ENCODE measurements at places on chromosomes 12 and 14.

DNA sequence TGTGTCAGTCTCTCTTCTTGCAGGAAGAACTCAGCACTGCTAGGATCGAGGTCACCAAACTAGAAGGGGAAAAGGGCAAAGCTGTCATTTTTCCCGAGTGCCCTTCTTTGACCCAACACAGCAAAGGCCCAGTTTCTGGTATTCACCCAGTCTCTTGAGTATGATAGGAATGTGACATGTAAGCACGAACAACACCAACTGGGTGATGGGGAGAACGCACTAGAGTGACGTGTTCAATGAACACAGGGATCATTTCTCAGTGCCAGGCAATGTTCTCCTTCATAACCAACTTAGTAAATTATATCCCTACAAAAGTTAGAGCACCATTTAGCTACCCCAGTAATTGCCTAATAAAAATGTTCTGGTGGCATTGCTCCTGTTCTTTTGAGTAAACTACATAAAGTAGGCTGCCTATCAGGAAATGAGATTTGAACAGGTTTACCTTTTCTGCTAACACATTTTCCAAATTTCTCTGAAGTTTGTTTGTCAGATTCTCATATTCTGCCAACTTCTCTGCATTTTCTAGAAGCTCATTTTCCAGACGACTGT is 64.5 kb downstream of the NIN start:
- no peak for DNase-seq

DNA sequence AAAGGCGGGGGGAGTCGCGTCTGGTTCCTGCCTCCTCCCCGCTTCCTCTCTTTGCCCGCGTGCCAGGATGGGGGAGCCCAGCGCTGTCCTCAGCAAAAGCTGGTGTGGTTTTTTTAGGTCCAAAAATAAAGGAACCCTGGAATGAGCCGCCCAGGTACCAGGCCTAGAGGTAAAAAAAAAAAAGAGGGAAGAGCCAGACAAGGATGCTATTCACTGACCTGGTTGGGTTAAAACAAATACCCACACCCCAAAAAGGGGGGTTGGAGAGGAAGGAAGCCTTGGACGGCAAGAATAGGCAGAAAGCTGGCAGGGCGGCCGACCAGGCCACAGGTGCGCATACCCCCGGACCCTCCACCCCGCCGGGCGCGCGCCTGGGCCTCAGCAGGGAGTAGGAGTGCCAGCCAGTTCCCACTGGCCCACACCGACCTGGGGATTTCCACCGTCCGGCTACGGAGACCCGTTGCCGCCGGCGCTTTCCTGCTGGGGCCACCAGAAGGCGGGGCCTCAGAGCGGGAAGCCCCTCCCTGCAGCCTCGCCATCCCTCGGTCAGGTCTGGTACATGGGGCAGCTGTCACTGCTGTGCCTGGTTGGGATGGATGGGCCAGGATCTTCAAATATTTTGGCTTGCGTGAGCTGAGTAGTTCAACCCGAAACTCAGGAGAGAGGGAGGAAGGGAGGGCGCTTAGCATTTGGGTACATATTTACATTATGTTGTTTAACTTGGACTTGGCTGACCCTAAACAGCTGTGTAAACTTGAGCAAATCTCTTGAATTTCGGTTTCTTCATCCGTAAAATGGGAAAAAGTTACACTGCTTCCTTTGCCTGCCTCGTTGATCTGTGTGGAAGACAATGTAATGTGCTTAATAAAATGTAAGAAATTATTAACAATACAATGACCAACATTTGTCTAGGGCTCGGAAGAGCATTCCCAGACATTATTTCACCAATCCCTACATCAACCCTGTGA is 5.4 kb upstream of the IRF2BPL start:
- peak; percentile 77 for DNase-seq

- DNase-seq = no peak
Observed at GRCh38 chr12:124829008-124829707, 34.5 kb downstream of the SCARB1 start.

DNA sequence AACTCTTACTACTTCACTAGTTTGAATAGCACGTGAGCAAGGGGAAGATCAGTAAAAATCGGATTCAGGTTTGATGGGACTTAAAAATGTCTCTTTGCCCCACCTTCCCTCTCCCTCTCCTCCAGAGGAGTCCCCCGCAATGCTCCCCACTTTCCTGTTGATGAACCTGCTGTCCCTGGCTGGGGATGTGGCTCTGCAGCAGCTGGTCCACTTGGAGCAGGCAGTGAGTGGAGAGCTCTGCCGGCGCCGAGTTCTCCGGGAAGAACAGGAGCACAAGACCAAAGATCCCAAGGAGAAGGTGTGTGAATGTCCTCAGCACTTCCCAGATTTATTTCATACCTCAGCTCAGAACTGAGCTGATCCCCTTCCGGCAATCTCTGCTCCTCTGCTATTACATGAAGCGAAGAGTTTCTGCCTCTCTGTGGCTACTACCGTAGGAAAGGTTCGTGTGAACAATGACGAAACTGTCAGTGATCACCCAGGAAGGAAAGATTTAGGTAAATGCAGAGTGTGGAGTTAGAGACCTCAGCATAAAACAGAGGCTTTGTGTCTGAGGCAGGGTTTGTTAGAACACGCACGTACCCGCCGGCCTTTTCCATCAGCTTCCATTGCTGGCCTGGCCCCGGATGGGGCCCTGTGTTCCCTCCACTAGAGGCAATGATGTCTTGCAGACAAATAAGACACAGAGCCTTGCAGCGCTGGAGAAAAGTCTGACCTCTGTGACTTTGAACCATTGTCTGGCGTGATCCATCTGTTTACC is 7.4 kb upstream of the GAPDH start:
- DNase-seq = no peak

- DNase-seq = no peak
Observed at GRCh38 chr12:39372929-39373328, 70.0 kb downstream of the KIF21A start.

DNA sequence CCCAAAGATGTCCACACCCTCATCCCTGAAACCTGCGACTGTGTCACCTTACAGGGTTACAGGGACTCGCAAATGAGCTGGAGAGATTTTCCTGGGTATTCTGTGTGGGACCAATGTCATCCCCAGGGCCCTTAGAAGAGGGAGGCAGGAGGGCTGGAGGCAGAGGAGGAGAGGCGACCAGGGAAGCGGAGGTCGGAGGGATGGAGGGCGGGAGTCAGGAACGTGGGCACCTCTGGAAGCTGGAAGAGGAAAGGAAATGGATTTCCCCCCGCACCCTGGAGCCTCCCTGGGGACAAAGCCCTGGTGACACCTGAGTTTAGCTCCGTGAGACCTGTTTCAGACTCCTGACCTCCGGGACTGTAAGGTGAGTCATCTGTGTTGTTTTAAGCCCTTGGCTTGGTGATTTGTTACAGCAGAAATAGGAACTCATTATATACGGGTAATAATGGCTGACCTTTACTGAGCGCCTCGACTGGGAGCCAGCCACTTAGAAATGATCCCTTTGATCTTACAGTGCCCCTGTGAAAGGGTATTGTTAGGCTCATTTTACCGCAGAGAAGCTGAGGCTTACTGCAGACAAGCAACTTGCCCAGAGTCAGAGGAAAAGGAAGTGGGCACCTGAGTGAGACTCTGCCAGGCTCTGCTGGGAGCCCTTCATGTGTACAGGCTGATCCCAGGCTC is 29.3 kb upstream of the FZD10 start:
- DNase-seq = no peak

- no peak for DNase-seq
Observed at GRCh38 chr12:81956468-81956860, 197.3 kb upstream of the PPFIA2 start.

DNA sequence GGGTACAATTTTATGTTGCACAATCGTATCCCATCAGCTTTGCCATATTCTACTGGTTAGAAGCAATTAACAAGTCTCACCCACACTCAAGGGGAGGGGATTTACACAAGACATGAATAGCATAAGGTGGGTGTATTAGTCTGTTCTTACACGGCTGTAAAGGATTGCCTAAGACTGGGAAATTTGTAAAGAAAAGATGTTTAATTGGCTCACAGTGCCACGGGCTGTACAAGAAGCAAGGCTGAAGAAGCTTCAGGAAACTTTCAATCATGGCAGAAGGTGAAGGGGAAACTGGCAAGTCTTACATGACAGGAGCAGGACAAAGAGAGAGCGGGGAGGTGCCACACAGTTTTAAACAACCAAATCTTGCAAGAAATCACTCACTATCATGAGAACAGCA is 231.8 kb upstream of the AMIGO2 start:
- DNase-seq = no peak

GRCh38 chr14:42222924-42223471 is 616.3 kb downstream of the LRFN5 start:
- DNase-seq = no peak

- no peak for DNase-seq
Observed at GRCh38 chr12:47863985-47864384, 40.8 kb downstream of the VDR start.

DNA sequence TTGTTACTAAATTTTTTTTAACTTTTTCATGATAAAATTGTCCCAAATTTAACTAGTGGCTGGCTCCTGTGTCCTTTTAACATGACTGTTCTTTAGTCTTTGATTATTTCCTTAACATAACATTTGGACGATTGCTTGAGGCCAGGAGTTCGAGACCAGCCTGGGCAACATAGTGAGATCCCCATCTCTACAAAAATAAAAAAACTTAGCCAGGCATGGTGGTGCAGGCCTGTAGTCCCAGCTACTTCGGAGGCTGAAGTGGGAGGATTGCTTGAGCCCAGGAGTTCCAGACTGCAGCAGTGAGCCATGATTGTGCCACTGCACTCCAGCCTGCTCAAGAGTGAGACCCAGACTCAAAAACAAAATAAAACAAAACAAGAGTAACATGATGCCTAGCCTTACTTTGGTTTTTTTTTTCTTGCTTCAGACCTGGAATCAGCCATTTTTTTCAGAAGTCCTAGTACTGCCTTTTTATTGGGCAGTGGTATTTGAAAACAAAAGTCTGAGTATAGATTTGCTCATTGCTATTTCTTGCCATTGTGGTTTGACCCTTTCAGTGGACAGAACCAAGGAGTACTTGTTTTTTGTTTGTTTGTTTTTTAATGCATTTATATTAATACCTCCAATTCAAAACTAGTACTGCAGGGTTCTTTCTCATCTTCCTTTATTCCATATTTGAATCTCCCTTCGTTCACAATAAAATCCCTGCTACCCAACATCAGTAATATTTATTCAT is 4.8 kb downstream of the TOGARAM1 start:
- DNase-seq = no peak

- DNase-seq = no peak
Observed at GRCh38 chr12:21528953-21529352, 2.9 kb downstream of the SPX start.

DNA sequence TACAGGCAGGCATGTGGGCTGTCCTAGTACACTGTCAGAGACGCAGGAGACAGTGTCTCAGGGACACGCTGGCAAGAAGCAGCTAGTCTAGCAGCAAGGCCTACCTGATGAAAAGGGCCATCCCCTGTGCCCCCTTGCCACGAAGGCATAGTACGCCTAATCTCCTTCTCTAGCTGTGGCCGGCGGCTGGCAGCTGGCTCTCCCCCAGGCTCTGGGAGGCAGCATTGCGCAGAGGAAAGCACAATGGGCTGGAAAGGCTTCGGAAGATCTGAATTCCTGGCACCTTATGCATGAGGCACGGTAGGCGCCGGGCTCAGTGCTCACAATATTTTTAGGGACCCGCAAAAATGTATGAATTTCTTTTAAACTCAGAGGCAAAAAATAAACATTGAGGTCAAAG is 16.0 kb upstream of the PLEKHH1 start:
- no peak for DNase-seq

GRCh38 chr12:12466157-12466556 is 96.5 kb downstream of the DUSP16 start:
- DNase-seq = no peak

DNA sequence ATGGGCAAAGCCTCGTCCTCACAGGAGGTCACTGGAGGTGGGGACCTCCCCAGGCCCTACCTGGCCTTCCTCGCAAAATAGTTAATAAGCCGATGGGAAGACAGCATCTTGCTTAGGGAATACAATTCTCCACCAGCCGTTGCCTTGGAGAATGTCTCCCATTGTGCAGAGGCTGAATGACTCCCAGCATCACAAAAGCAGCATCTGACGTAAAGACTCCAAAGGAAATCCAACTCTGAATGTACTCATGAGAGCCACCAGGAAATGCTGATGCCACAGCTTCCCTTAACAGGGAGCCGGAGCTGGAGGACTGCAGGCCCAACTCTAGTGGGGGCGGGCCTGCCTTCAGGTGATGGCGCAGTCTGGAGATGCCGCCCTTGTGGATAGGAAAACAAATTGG is 15.5 kb downstream of the CCDC63 start:
- DNase-seq = no peak

- no peak for DNase-seq
Observed at GRCh38 chr14:75175677-75176141, 703 bp downstream of the TMED10 start.

GRCh38 chr12:74897425-74898211 is 312.0 kb downstream of the KCNC2 start:
- DNase-seq = no peak
